ENCODE measurements at places on chromosomes 16 and 17. TPM values are rescaled to one million over a fixed set of nuclear protein-coding genes. Genes with fewer than 3 reads are reported as not detected.
A peak's percentile ranks its signal among the peaks of the same experiment; 100 is the strongest.

DNA sequence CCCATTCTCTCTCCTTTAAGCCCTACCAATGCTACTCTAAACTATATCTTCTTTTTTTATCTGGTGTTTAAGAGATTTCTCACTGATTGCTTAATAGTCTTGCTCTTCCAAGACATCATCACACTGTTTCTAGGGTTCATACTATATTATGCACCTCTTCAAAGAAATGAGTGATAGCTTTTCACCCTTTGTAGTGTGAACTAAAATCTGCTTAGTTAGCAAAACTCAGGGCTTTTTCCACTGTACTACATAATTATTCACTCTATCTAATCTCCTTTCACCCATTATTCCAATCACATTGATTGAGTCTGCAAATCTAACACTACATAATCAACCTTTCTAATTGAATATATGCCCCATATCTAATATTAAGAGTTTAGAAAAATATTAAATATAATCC, 456.0 kb upstream of the SOX9 start:
- ATAC-seq: no peak

The NME4 gene
- total RNA-seq: 80.9 TPM

The PTX4 gene
- not detected for total RNA-seq

The ACSM2A gene
- total RNA-seq: 0.27 TPM

DNA sequence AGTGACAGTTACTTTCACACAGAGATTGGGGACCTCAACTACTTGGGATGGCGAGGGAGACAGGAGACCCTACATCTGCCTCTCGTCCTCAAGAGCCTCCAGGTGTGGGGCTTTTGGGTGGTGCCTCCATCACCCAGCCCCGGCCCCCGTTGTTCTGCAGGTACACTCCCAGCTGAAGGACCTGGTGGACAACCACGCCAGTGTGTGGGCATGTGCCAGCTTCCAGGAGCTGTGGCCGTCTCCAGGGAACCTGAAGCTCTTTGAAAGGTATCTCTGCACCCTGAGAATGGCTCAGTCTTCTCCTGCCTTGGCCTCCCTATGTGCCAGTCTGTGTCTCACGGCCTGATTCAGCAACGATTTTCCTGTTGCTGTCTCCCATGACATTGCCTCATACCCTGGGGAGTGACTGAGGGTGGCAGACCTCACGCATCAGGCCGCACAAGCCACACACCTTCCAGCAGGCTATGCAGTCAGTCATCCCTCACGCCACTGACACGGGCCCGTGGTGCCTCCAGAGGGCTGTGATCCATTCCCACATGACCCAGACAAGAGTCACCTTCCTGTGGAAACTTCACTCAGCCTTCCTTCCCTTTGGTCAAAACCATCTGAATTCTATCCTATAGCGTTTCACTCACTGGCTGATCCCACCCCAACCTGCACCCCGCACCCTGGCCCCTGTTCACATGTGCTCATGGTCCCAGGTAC, 3.7 kb downstream of the CCNF start:
- no peak for ATAC-seq

The HSD17B1 gene
- 3.5 TPM for total RNA-seq

DNA sequence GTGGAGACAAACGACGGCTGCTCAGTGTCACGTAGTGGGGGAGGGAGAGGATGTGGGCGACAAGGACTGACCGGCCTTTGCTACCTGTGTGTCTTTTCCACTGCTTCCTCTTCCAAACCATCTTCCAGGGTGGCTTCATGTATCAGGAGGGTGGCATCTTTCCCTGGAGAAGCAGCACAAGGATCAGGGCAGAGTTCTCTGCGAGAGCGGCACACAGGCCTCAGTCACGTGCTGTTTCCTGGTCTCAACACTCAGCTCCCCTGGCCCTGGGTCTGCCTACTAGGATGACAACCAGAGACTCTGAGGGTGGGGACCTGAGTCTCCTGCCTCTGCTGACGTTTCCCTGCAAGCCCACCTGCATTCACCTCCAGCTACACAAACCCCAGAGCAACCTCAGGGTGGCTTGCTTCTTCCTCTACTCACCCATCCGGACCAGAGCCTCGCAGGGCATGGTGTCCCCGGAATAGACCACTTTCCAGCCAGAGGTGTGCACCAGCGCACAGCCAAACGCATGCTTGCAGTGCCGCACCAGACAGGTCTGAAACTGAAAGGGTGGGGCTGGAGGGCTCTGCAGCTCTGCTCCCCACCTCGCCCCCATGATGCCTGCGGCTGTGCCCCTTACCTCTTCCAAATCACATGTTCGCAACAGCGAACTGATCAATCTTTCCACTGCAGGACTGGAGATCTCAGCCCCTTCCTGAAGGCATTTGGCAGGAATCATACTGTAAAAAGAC, 23.3 kb downstream of the ELAC2 start:
- ATAC-seq: no peak

DNA sequence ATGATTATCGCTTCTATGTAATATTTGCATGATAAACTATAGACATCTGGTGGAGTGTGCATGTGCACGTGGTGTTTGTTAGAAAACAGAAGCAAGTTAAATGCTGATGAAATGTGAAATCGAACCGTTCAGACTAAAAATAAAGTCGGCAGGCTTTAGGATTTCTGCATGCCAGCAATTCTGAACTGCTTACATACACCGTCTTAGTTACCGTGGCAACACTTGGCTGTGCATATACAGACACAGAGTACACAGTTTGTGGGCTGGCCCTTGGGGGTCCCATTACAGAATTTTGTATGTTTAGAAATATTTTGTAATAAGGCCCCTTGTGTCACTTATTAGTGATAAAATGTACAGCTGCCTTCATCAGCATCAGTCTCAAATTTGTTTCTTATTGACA, 605.5 kb downstream of the RBFOX1 start:
- ATAC-seq: peak; percentile 84

DNA sequence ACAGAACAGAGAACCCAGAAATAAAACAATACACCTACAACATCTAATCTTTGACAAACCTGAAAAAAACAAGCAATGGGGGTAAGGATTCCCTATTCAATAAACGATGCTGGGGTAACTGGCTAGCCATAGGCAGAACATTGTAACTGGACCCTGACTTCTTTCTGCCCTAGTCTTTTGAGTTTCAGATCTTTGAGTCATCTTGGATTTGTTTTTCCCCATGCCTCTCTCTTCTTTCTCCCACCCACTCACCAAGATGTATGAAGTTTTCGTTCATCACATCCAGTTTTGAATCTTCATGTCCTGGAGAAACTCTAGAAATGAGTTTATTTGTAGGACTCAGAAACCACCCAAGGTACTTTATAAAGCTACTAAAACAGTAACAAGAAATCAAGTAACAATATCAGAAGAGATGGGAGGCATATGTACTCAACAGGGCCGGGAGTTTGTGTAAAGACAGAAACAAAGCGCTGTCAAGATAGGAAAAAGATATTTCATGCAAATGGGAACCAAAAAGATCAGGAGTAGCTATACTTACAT, 39.0 kb downstream of the HSD17B2 start:
- no peak for ATAC-seq

DNA sequence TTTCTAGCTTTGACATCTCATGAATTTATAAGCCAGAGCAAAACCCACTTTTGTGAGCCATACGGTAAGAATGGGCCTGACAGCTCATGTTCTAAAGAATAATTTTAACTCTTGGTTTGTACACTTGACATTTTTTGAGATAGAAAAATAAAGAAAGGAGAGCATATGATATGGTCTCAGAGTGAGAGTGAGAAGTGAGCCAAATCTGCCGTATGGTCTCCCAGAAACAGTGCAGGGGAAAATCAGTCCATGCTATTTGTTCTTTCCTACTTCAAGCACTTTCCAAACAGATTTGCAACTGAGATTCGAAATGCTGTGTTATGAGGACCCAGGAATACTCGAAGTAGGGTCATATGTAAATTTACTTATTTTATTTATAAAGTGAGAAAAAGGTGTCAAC, 20.9 kb downstream of the SMIM36 start:
- ATAC-seq: no peak

- ATAC-seq: no peak
These were observed 106.5 kb downstream of the COPRS start for GRCh38 chr17:31752584-31752983.

- ATAC-seq: no peak
These were observed 23.5 kb upstream of the CDR2 start for GRCh38 chr16:22397931-22398330.

The SOX8 gene
- total RNA-seq: 0.54 TPM

The GNG13 gene
- 1.9 TPM for total RNA-seq
